T-helper 22 cell (primary cell): ENCODE measurements at places on chromosomes 2 and 18.
A peak's percentile ranks its signal among the peaks of the same experiment; 100 is the strongest.

GRCh38 chr2:224946895-224947294 lies 95.4 kb downstream of the DOCK10 start:
- no peak for DNase-seq

DNA sequence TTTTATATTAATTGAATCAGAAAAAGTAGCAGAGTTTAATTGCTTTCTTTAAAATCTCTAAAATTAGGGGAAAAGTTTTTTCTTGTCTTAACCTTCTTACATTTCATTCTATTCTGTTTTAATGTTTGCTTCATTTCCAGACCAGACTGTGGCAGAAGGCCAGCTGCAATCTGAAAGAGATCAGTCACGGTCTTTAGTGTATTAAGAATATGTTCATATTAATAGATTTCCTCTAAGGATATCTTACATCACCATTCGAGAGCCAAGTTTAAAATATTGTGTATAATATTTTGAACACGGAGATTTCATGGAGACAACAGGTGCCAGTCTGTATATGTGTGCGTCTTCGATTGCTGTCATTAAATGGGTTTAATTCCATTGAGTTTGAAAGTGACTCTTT lies 230.9 kb upstream of the ZSWIM2 start:
- DNase-seq: no peak

DNA sequence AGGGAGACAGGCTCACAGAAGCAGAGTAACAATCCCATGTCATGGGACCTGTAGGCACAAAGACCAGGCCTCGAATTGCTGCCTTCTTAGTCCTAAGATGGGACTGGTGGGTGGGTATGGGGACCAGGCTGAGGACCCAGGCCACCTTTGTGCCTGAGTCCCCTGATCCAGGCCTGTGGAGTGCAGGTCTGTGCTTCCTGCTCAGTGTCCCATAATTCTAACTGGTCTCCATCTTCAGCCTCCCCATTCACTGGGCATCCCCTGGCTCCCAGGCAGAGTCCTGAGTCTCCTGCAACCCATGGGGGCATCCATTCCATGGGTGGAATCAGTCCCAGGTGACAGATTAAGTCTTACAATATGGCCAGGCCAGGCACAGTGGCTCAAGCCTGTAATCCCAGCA lies 83.9 kb downstream of the SMAD7 start:
- DNase-seq: no peak

GRCh38 chr2:176096986-176097819 lies 2.4 kb upstream of the HOXD12 start:
- peak; percentile 18 for DNase-seq
